ENCODE measurements at places on chromosomes 2 and 18.
A peak's percentile ranks its signal among the peaks of the same experiment; 100 is the strongest.

GRCh38 chr2:187310701-187311100 lies 137.4 kb downstream of the CALCRL start:
- no peak for ATAC-seq

DNA sequence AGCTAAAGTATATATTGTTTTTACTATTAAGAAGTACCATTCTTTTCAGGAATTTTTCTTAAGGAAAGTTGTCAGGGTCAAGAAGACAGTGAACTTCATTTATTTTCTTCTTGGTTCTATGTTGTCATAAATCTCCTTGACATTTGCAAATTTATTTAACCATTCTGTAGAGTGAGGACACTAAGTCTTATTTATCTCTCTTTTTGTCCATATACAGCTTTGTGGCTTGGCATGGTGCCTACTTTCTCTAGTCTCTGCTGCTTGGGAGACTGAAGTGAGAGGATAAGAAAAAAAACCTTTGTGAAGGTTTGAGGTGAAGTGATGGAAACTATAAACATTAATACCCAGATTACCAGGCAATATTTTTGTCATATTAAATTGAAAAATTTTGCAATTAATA lies 1389.4 kb downstream of the SUCLG1 start:
- ATAC-seq: no peak

GRCh38 chr2:239013678-239013976 lies 165.7 kb downstream of the TWIST2 start:
- ATAC-seq: no peak

DNA sequence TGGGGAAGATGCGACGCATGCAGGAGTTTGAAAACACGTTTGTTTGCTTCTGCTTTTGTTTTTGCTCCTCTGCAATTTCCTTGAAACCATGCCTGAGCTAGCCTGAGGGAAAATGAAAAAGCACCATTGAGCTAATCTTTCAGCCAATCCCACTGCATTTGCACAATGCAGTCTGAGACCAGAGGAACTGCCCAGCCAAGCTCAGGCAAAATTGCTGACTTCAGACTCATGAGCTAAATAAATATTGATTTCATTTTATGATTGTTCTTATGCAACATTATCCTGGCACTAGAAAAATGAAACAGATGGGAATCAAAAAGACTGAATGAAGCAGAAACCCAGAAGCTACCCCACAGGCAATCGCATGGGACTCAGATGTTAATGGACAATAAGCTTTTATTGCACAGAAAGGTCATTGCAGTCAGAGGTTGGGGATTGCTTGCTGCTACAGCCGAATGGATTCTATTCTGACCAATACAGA lies 37.0 kb downstream of the TPRKB start:
- ATAC-seq: no peak

DNA sequence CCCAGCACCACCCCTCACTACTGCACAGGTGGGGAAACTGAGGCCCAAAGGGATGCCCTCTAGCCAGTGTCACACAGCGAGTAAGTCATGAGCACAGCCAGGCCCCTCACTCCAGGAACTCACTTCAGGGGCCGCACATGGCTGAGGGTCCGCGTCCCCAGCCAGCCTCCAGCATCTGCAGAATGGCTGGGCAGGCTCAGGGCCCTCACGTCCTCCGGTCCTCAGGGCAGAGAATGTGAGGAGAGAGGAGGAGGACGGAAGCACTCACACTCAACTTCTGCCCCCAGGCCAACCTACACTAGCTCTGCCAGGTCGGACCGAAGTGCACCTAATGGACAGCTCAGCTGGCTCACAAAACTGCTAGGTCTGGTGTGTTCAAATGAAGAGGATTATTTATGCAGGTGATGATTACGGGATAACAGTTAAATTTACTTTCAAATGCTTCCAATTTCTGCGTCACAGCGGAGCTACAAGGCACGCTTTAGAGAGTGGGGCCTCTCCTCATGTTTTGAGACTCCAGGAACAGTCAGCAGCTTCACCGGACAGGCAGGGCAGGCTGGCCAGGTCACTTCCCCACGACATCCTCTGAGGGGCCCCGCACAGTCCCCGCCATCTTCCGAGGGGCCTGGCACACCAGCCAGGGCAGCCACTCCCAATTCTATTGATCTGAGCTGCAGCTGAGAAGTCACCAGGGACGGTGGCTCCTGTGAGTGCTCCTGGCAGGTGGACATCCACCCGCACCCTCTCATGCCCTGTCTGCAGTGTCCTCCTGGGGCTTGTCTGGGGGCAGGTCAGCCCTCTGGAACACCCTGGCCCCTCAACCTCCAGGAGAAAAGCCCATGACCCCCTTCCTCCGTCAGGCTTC lies 26.5 kb downstream of the KIF1A start:
- ATAC-seq: no peak

GRCh38 chr18:23967321-23968089 lies 47.0 kb upstream of the TTC39C start:
- ATAC-seq: peak; percentile 26

DNA sequence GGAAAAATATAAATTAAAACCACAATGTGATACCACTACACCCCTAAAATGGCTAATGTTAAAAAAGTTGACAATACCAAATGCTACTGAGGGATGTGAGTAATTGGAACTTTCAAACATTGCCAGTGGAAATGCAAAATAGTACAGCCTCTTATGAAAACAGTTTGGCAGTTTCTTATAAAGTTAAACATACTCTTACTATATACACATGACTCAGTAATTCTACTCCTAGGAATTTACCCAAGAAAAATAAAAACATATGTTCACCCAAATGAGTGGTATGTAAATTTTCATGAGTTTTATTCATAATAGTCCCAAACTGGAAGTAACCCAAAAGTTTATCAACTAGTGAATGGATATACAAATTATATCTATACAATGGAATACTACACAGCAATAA lies 228.0 kb downstream of the CYP26B1 start:
- ATAC-seq: no peak

DNA sequence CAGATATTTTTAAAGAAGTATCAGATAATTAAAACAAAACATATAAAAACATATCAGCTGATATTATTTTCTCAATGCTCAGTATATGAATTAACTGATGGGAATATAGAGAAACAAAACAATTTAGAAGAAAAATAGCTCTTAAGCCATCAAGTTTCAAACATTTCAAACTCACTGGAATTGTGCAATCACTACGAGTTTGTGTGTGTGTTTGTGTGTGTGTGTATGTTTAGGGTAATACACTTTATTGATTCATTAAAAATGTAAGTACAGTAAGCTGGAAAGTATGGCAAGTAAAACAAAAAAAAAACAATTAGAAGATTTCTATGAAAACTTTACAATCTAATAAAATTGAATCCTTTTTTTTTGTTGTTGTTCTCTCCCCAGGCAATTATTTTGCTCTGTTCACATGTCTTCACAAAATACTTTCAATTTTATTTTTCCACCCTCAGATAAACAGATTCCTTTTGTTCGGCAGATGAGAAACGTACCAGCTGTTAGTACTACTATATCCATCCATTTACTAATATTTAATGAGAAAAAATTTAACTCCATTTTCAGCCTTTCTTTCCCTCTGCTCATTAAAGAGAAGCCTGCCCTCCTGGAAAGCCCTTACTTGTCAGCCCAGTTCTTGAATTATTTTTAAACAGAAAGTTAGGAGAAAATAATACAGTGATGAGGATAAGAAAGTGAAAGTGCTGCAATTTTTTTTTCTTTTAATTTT lies 87.6 kb downstream of the SLC8A1 start:
- no peak for ATAC-seq

DNA sequence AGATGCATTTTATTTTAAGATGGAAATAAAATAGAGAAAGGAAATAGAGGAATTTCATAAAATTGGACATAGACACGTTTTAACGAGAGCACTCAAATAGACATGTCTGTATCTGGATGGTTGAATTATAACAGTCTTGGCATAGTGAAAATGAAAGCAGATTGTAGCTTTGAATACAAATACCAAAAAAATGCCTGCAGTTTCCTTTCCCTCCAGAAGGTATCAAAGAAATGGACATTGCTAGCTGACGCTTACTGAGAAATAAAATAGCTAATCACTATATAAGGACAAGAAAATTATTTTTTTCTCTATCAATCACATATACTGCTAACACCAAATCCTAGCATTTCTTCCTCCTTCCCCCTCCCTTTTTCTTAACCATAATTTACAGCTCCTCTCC lies 11.4 kb upstream of the MAPRE2 start:
- peak; percentile 79 for ATAC-seq

DNA sequence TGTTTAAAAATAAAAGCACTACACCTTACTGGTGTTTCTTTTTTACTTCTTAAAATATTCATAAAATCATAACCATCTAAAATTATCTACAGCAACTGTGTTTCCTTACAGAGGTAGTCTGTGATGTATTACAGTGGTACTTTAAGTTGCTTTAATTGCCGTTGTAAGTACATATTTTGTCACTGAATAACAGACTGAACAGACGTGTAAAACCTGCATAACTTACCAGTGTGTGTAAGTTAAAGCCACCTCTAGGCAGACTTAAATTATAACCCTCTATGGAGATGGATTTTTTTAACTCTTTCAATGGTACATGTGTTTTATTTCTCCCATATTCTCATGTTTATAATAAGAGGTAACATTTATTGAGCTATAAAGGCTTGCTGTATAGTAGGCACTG lies 166.8 kb downstream of the NR4A2 start:
- no peak for ATAC-seq

- ATAC-seq: no peak
Measured at GRCh38 chr2:241924909-241925250, 55.4 kb downstream of the RTP5 start.

DNA sequence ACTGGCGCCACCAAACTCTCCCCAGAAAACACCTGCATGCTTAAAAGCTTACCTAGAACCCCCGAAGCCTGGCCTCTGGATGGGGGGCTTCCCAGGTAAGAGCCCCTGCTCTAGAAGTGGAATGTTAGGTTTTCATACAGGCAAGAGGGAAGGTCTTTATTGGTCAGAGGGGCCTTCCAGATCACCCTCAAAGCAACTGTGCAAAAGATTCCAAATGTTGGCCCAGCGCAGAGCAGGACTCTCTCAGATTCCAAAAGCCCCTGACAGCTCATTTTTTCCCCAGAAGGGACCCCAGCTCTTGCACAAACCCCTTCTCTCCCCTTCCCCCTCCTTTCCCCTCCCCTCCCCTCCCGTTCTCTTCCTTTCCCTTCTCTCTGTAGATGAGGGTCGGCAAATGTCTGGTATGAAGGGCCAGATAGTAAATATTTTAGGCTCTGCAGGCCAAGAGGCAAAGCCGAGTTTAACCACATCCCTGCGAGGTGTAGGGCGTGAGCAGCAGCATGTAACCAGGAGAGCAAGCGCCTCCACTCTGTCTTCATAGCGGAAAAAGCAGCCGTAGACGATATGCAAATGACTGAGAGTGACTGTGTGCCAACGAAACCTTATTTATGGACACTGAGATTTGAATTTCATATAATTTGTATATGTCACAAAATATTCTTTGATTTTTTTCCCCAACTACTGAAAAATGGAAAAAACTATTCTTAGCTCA lies 116.9 kb downstream of the SMAD7 start:
- ATAC-seq: peak; percentile 78

DNA sequence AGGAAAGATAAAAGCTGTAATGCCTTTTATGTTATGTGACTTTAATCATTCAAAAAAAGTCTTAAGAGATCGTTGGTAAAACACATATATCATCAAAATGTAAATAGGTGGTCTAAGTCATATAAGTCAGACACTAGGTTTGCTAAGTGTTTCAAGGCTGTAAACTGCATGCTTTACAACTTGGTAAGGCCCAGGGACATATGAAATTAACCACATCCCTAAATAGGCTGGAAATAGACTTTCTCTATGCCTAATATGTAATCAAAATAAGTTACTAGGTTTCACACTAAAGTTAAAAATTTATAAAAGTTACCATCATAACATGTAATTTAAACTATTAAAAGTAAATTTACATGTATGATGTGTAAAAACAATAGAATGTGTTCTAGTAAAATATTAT lies 946.3 kb upstream of the LRATD1 start:
- no peak for ATAC-seq

Data from activated CD4-positive, CD25-positive, alpha-beta regulatory T cell treated with anti-CD3 and anti-CD28 coated beads, Interleukin-2, amount 50 U/mL, for 24 hours (primary cell).